ENCODE measurements at places on chromosomes 3 and 15.

- no peak for DNase-seq
These were observed 314.8 kb downstream of the BCHE start for GRCh38 chr3:165522386-165522785.

- no peak for DNase-seq
These were observed 12.1 kb upstream of the CSRNP1 start for GRCh38 chr3:39165518-39165917.

DNA sequence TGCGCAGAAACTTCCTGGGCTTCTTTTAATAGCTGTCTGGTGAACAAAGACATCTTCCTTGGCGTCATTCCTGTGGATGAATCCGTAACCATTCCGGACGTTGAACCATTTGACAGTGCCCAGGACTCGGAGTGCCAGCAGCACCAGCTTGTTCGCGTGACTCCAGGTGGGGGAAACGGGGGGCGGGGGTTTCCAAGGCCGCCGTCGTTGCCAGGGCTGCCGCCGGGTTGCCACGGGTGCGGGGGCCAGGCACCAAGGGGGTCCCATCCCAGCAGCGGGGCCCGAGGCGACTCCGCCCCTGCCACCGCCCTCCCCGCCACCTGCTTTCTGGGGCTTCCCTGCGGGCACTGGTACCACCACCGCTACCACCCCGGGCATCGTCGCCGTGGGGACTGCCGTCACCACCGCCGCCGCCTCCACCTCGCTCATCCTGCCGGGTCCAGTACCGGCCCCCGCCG is 22.8 kb downstream of the RGMA start:
- no peak for DNase-seq

DNA sequence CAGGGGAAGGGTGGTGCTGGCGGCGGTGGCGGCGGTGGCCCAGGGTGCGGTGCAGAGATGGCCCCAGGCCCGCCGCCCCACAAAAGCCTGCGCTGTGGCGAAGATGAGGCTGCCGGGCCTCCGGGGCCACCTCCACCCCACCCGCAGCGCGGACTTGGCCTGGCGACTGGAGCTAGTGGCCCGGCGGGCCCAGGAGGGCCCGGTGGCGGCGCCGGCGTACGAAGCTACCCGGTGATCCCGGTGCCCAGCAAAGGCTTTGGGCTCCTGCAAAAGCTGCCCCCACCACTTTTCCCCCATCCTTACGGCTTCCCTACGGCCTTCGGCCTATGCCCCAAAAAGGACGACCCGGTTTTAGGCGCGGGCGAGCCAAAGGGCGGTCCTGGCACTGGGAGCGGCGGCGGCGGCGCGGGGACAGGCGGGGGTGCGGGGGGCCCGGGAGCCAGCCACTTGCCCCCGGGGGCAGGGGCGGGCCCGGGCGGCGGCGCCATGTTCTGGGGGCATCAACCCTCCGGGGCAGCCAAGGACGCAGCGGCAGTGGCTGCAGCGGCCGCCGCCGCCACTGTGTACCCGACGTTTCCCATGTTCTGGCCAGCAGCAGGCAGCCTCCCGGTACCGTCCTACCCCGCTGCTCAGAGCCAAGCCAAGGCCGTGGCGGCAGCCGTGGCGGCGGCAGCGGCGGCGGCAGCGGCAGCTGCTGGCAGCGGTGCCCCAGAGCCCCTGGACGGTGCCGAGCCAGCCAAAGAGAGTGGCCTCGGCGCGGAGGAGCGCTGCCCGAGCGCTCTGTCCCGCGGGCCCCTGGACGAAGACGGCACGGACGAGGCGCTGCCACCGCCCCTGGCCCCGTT is 1.6 kb downstream of the SKOR1 start:
- no peak for DNase-seq

DNA sequence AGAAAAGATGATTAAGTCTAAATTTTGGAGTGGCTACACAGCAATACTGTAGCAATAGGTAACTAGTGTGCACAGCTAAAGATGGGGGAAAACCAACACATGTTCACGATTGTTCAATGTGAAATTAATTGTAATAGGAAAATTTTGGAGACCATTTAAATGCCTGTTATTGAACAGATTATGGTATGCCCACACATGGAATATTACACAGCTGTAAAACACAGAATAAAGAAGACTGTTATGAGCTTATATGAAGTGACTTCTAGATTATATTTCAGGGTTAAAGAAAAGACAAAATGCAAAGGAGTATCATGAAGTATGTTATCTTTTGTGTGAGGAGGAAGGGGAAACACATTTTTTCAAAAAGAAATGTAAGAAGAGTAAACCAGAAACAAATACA is 43.8 kb downstream of the SPINK8 start:
- no peak for DNase-seq
